Vagina (tissue), 2 donors: ENCODE measurements at places on chromosomes 4 and X.

DNA sequence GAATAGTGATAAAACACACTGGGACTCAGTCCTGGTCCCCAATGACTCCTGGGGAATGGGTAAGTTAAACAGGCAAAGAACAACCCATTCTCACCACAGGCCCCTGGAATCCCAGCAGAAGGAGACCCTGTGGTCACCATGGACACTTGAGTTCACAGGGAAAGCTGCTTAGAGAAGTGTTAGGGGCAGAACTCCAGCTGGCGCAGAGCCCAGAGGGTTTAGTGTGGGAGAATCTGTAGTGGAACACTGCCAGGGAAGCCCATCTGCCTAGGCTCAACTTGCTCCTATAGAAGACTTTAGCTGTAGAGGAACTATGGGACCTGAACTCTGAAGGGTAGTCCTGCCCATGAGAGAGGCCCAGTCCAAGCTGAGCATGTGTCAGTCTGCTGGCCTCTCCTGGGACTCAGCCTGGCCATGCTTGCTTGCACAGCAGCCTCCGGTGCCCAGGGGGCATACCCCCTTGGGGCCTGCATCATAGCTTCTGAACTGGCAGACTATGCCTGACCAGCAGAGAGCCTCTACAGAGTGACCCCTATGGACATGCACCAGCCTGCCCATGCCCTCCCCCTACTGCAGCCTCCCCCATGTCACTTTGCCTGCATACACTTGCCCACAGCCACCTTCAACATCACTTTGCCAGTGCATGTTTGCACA, 343.5 kb downstream of the IDS start:
- no peak for DNase-seq

DNA sequence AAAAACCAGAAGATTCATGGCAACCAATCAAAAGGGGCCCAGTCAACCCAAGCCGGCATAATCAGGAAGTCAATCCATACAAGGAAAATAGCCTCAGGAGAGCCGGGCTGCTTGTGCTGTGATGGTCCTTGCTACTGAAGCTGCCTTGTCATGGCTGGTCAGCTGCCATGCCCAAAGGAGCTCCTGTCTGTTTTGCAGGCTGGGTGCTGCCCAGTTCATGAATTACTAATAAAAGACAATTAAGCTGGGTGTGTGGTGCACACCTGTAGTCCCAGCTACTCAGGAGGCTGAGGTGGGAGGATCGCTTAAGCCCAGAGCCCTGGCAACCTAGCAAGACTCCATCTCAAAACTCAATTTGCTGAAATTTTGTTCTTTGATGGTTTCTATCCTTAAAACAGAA, 16.0 kb upstream of the CTBP1 start:
- DNase-seq = peak; percentile 88

DNA sequence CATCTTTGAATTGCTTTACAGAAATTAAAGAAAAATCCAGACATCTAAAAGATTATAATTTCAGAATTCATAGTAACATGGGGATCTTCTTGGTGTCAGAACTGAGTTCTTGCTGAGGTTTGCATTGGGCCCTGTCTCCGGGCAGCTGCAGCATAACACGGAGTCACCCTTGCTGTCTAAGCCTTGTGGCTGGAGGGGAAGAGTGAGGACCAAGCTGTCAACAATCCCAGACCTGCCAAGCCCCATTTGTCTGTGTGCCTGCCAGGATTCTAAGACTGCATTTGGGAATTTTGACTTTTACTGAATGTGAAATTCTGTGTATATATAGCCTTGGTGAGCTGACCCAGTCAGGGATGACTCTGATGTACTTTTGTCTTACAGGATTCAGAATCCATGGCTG, 25.2 kb upstream of the NAP1L5 start:
- no peak for DNase-seq

DNA sequence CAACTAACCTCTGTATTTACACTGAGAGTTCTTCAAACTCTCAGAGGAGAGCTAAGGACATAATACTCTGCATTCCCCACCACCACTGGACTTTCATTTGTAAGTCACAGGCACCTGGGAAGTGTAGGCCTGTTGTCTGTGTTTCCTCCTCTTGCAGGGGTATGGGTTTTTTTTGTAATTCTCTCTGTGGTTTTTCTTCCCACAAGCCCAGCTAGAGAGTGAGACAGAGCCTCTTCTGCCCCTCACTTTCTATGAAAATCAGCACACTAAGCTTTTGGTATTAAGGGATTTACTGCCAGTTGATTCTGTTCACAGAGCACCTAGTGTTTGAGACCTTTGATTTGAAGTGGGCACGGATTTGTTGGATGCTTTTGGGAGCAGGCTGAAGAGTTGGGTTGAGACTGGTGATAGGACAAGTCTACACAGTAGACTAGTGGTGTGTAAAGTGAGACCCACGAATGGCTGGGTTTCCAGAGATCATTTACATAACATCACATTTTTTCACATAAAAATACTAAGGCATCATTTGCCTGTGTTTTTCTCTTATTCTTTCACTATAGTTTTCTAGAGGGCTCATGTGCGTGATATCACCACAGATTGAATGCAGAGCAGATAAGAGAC, 28.9 kb upstream of the WDR17 start:
- DNase-seq = no peak

DNA sequence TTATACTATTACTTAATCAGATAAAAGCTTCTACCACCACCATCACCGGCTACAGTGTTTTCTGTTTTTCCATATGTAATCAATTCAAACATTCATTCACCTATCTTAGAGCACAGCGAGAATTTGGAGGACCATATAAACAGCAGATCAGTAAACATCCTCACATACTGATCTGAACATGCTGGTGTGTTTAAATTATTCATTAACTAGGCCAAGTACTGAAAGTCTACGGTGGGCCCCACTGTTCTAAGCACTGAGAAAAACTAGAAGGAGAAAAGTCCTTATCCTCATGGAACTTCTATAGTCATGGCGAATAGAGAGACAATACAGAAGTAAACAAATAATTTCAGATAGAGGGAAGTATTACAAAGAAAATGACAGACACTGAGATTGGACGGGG, 176.6 kb downstream of the NR3C2 start:
- DNase-seq = no peak

- DNase-seq = no peak
Observed at GRCh38 chrX:75273483-75273882, 402 bp upstream of the UPRT start.

DNA sequence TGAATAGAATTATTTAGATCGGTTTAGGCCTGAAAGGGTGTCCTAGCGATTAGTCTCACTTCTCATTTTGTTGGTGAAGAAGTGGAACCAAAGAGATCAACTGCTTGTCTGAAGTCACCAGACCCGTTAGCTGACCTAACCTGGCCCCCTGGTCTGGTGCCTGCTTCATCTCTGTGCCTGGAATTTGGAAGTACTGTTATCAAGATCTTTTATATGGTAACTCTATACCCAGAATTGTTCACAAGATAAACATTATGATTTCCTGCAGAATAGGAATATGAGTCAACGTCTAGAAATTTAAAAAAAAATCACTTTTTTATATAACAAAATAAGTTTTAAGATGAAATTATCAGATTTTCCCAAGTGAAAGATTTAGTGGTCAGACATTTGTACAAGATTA, 37.2 kb downstream of the LRP2BP start:
- DNase-seq = no peak
